ENCODE measurements at places on chromosomes 7 and 10.

- DNase-seq, result no peak
These were observed 77.3 kb upstream of the MKLN1 start for GRCh38 chr7:131250331-131250730.

DNA sequence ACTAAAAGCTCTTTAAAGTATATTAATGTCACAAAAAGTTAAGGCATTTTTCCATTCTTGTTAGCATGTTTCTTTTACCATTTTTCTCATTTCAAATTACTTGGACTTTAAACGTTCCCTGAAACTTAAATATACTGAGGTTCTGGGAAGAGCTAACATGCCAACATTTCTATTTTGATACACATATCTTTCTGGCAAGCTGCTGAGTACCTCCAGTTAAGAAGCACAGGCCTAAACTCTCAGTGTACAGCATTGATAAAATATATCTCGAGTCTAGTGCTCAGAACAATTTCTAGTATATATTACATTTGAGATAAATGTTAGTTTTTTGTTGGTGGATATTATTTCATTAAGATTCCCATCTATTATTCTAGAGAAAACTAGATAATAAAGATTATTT lies 612.9 kb upstream of the KCND2 start:
- DNase-seq, result no peak

- no peak for DNase-seq
These were observed 7.5 kb downstream of the CALML3 start for GRCh38 chr10:5532307-5532605.

DNA sequence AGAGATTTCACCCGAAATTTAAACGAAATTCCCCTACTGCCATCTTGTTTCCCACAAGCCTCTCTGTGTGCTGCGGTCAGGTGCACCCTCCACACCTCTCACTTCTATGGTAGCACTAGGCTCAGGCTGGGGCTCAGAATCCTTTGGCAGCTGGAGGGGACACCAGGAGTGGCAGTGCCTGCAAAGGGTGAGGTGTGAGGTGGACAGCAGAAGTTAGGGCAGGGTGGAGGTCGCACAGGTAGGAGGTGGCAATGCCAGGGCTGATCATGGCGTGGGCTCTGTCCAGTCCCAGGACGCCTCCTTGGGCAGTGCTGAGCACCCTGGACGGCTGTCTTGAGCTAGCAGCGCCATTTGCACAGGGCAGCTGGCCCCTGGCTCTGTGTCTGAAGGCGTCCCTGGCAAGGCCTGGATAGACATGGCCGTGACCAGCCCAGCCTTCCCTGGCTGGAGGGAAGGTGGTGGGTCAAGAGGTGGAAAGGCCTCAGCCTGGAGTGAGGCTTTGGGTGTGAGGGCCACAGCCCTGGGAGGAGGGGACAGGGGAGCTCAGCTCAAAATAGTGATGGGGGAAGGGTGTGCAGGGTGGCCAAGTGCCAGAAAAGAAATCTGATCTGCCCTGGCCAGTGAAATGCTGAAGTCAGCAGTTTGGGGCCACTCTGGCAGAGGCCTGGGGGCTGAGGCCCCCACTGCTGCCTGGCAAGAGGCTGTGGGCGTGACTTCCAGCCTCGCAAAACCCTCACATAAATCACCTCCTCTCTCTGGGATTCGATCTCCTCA lies 40.0 kb downstream of the ZCCHC24 start:
- DNase-seq, result no peak

GRCh38 chr10:108970016-108970415 lies 953.3 kb downstream of the XPNPEP1 start:
- no peak for DNase-seq

Measured in stimulated activated CD4-positive, alpha-beta T cell treated with anti-CD3 and anti-CD28 coated beads, Interleukin-12 subunit alpha, Interleukin-12 subunit beta, amount 100 ng/mL, for 4 hours (primary cell).